KG1 (cell line): ENCODE measurements at places on chromosomes 3 and 15.

- DNase-seq = no peak
These were observed 183.8 kb upstream of the MCTP2 start for GRCh38 chr15:94047566-94047965.

GRCh38 chr3:107676469-107677309 is 153.9 kb downstream of the BBX start:
- DNase-seq = no peak

DNA sequence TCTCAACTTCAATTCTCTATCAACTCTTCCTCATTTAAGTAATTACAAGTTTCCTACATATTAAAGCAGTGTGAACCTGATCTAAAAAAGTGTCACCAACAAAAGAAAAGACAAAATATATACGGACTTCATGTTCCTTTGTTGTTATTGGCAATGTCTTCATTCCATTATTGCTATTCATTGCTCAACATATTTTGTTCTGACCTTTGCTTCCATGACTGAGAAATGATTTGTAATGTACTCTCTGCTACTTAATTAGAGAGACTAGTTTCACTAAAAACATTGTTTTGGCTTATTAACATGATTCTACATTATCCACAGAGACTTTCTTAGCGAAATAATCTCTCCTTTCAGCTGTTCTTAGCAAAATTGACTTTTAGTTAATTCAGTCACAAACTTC is 657.2 kb upstream of the ROBO1 start:
- no peak for DNase-seq

DNA sequence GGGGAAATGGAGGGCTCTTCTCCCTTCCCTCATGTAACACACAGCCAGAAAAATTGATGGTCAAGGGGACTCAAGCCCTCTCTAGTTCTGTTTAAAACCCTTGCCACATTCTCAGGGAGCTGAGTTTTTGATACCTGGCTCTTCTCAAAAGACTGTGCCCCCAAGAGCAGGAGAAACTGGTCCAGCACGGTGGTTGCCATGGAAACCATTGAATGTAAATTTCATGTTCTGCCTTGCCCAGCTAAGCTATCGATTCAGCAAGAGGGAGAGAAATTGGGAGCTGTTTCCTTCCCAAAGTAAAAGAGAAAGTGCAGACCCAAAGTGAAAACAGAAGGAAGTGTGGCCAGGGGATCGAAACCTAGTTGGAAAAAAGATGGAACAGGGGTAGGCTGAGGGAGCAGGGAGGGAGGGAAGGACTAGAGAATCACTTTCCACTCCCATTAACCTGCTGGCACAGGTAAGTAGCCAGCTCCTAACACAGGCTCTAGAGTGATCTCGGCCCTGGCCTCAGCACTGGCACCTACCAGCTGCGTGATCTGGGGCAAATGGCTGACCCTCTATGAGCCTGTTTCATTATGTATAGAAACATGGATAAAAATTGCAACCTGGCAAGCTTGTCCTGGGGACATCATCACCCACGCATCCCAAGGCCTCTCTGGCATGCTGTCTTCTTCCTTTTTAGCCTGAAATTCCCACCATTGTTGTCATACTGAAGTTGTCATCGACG is 140.9 kb downstream of the TPRA1 start:
- DNase-seq = no peak

DNA sequence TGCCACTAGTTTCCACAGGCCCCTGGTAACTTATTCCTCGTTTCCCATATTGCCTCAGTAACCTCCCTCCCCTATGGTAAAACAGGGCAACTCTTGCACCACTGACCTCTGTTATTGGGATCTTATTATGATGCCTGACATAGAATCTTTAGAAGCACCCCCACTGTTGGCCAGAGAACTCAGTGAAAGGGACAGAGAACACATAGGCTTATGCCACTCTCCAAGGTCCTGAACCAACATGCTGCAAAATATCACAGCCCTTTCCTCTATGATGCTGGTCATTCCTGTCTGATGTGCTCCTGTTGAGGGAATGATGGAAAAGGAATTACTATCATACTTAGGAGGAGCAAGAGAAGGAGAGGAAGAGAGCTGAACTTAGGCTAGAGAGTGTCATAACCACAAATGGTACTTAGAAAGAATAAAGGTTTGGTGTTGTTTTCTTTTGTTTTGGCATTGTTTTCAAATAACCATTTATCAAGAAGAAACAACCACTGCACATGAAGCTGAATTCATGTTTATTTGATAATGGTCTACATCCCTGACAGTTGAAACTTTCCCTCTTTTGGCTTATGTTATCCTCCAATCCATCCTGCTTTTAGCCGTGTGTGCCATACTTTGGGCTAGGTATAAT is 330.2 kb downstream of the EPHB1 start:
- no peak for DNase-seq

DNA sequence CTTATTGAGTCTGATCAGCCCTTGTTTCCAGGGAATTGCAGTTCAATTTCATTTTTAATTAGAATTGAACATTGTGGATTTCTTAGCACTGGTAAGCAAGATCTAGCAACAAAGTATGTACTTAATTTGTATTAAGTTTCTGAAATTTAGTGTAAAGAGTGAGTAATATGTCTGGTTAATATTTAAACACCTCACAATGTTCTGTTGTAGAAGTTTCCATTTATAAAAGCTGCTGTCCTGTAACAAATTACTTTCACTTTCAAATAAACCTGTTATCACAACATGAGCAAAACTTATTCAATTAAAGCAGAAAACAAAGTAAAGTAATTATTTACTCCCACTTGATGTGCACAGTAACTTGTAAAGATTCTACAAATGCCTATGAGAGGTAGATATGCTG is 448.5 kb downstream of the NAALADL2 start:
- DNase-seq = no peak

- DNase-seq = no peak
These were observed 8.5 kb downstream of the CKMT1A start for GRCh38 chr15:43702174-43702573.

DNA sequence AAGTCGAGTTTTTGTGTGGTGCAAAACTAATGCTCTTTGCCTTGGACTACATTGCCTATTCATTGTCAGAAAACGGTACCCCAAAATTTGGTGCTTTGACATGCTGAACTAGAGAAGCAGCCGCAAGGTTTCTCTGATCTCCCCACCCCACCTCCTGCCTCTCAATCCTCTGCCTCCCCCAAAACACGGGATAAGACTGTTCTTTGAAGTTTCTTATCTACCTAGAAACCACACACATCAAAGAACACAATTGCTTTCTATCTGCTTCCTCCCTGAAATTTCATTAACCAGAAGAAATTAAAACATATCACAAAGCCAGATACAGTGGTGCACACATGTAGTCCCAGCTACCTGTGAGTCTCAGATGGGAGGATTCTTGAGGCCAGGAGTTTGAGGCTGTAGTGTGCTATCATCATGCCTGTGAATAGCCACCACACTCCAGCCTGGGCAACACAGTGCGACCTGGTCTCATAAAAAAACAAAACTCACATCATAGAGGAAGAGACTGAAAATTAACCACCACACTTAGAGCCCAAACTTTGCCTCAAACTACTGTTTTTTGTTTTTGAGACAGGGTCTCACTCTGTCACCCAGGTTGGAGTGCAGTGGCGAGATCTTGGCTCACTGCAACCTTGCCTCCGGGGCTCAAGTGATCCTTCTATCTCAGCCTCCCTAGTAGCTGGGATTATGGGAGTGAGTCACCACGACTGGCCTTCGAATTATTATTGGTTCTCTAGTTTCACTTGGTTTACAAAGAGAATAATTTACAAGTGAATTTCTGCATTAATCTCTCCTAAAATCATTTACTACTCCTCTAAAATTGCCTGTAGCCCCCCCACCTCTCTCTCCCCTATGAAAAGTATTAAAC is 2.7 kb upstream of the PCNP start:
- DNase-seq = no peak

DNA sequence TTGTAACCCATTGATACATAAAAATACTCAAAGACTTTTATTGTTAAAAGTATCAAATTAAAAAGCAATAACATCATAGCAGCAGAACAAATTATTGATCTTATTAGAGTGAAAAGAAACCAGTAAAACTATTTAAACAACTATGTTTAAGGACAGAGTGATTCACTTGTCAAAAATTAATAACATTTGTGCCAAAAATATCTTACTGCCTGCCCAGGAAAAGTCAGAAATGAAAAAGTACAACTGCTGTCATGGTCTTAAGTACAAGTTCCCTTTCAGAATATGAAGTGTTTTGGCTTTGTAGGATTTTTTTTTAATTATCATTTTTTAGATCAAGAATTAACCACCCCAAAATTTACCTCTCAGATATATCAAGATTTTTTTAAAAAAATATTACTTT is 3.4 kb downstream of the IFT57 start:
- no peak for DNase-seq

- no peak for DNase-seq
These were observed 1012.7 kb downstream of the FHIT start for GRCh38 chr3:60238550-60238949.

DNA sequence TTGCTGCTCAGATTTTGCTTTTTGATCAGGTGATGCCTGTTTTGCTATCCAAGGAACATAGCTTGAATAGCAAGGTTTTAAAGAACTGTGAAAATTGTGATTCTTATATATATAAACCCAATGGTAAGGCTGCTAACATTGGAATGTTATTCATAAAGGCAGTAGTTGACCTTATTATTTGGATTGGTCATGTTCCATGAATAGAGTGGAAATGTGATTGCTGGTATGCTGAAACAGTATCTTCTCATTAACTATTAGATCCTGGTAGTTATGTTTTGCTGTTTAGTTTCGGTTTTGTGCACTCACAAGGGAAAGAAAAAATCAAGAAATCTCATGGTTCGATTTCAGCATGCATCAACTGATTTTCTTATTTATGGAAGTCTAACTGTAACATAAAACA is 78.7 kb upstream of the NPHP3 start:
- DNase-seq = no peak

GRCh38 chr3:25618028-25618427 is 46.7 kb downstream of the TOP2B start:
- DNase-seq = no peak

DNA sequence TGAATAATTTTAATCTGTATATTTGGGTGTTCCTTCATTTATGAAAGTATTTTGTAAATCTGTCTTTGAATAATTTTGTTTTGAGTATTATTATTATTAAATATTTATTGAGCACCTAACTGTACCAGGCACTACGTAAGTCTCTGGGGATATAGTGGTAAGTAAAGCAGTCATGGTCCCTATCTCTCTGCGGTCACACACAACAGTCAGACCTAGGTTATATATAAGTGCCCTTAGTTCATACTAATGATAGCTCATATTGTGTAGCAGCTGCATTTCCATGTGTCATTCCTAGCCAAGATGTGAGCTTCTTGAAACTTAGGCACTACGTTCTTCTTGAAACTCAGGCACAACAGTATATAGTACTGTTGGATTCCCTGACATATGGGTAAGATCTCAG is 12.4 kb downstream of the NKTR start:
- no peak for DNase-seq

DNA sequence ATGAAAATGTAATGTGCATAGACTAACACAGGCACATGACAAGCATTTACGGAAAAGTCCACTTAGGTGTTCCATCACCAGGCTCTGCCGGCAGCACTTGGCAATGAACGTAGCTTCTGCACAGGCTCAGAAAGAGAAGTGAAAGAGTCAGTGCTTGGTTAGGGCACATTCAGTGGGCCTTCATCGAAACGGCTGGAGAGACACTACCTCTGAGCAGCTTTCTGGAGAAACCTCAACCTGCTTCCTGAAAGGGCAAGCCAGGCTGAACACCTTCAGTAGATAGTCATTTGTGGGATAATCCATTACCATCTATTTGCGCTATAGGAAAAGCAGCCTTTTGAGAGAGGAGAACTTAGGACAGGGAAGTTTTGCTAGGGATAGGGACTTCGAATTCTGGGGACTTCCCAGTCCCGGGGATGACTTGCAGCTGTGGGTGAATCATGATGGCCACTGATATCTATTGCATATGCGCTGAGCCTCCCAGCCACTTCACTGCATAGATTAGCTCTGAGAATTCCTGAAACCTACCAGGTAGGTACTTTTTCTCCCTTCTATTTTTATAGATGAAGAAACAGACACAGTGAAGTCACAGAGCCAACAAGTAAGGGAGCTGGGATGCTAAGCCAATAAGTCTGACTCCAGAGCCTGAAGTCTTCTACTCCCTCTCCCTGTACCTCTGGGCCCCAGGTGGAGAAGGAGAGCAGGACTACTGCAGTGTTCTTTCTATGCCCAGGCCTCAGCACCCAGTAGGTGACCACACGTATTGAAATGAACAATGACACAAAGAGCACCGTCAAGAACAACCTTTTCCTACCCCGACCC is 4.2 kb upstream of the SH2D7 start:
- no peak for DNase-seq

- DNase-seq = no peak
These were observed 41.1 kb downstream of the MFSD1 start for GRCh38 chr3:158842976-158843375.

GRCh38 chr15:68232449-68232848 is 2.9 kb upstream of the CLN6 start:
- DNase-seq = no peak

GRCh38 chr15:87949575-87950223 is 306.8 kb downstream of the NTRK3 start:
- no peak for DNase-seq

DNA sequence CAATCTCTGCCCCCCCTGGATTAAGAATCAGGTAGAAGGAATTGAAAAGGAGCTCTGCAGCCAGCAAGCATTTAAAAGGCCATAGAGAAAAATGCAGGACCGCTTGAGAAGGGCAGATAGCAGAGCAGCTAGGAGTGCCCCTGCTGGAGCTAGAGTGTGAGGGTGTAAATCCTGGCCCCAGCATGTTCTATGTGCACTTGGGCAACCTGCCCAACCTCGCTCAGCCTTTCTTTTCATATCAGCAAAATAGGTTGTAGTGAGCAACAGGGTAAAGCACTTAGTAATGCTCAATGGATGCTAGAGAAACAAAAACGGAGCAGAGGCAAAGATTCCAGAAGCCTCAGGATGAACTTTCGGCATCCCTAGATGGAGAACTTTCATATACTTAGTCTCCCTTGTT is 25.0 kb upstream of the THBS1 start:
- no peak for DNase-seq

- no peak for DNase-seq
These were observed 97.1 kb upstream of the CHL1 start for GRCh38 chr3:99506-99905.

DNA sequence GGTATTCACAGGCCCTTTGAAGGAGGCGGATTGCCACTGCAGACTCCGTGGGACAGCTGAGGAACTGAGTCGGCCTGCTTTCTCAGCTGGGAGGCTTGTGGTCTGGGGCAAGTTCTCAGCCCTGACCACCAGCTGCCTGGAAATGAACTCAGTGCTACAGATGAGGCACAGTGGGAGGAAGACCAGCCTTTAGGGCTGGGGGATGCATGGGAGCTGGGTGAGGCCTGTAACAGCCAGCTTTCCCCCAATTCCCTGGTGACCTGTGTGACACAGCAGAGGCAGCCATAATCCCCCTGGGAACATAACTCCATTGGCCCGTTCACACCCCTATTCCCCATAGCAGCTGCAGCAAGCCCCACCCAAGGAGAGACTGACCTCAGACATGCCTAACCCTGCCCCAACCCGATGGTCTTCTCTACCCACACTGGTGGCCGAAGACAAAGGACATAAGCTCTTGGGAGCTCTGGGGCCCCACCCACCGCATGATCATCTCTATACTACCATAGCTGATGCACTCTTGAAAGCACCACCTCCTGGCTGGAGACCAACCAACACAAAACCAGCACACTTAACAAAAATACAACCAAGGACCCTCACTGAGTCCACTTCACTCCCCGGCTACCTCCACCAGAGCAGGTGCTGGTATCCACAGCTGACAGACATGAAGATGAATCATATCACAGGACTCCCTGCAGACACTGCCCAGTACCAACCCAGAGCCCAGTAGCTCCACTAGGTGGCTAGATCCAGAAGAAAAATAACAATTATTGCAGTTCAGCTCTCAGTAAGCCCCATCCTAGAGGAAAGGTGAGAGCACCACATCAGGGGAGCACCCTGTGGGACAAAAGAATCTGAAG is 24.9 kb downstream of the ZMAT3 start:
- no peak for DNase-seq
